ENCODE measurements at places on chromosomes 2 and 18. TPM values are rescaled to one million over a fixed set of nuclear protein-coding genes. Genes with fewer than 3 reads are reported as not detected.

The GAD1 gene
- total RNA-seq: not detected

The ECEL1 gene
- total RNA-seq: not detected

The OXER1 gene
- total RNA-seq: not detected

The CD226 gene
- 65.1 TPM for total RNA-seq

The KIF5C gene
- 7.7 TPM for total RNA-seq

The SLC14A1 gene
- 35.1 TPM for total RNA-seq

The FEZ2 gene
- total RNA-seq: 18.1 TPM

The PRKAG3 gene
- total RNA-seq: not detected

The SPP2 gene
- not detected for total RNA-seq

The DCC gene
- not detected for total RNA-seq

All from CD4-positive, CD25-positive, alpha-beta regulatory T cell (primary cell).